ENCODE measurements at places on chromosomes 4 and X.

DNA sequence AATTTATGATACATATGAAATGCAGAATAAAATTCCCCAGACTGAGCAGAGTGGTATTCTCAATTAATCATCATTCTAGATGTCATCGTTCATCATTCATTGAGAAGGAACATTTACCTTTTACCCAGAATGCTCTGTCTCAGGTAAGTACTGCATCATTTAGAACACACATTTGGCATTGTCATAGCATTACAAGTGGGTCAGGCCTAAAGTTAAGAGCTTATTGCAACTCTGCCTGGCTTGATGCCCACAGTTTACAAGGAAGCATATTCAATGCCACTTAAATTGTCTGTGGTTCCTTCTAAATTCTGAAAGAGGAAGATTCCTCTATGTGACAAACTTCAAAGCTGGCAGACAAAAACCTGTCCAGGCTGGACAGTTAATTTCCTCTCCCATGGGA, 87.3 kb downstream of the CAMK2D start:
- DNase-seq = no peak

DNA sequence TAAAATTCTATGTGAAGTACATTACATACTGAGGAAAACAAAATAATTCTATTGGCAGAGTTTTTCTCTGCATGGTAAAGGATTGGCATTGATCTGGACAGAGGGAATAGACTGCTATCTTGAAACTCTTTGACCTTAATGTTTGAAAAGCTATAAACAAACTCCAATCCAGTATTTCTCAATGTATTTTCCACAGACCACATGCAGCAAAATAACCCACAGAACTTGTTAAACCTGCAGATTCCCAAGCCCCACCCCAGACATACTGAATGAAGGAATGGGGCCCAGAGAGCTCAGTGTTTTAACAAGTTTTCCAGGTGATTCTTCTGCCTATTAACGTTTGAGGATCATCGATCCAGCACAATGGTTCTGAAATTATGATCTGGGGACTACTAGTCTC, 15.7 kb downstream of the RNF128 start:
- no peak for DNase-seq

GRCh38 chr4:186581421-186581820, 26.1 kb upstream of the MTNR1A start:
- no peak for DNase-seq

- DNase-seq = no peak
Observed at GRCh38 chr4:31291238-31291637, 571.1 kb downstream of the PCDH7 start.

DNA sequence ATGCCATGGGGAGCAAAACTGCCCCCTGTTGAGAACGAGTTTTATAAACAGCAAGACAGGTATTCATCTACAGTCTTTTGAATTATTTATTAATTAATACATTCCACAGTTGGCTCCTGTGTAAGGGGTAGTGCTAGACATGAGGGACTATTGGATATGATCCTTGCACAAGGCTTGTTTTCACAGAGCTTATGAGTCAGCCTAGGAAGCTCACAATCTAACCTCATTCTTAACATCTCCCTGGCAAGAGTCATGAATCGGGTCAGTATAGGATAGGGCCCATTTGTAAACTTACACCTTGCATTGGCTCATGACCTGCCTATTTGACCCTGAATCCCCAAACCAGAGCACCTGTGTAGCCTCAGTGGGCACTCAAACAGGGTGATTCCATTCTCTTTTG, 209.1 kb upstream of the HCCS start:
- DNase-seq = no peak
